ENCODE measurements at places on chromosomes 2 and 18.

DNA sequence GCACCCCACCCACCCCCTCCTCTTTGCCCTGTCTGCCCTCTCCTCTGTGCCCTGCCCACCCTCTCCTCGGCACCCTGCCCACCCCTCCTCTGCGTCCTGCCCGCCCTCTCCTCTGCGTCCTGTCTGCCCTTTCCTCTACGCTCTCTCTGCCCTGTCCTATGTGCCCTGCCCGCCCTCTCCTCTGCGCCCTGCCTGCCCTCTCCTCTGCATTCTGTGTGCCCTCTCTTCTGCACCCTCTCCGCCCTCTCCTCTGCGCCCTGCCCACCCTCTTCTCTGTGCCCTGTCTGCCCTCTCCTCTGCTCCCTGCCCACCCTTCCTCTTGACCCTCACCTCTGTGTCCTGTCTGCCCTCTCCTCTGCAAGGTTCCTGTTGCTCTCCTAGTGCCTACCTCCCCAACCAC is 233.6 kb downstream of the SMAD2 start:
- DNase-seq = no peak

DNA sequence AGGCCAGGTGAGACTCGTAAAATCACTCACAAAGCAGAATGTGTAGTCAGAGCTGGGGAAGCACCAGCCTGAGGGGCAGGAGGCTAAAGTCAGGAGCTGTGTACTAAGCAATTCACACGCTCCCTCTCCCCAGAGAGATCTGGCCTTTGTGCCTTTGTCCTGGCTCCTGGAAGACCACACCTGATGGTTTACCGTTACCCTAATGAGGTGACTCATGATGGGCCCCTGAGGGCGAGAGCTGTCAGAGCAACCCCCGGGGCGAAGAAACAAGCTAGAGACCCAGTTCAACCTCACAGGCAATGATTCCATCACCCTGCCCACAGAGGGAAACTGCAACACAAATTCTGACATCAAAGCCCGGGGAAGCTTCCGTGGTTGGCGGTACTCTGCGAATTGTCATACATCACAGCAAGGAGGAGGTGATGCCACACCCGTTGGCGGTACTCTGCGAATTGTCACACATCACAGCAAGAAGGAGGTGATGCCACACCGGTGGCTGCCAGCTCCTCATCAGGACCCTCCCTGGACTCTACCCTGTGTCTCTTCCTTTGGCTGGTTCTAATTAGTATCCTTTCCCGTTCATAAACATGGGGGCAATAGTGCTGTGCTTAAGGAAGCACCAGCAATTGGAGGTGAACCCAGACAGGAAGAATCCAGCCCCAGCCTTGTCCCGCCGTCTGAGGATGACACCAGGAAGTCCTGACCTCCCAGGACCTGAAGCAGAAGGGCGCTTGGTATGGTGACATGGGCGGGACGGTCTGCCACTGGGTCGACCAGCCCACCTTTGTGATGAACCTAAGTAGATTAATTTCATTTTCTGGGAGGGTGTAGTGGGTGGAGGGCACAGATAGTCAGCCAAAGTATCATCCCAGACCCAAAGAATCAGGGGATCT is 30.5 kb downstream of the B3GNT7 start:
- DNase-seq = no peak

DNA sequence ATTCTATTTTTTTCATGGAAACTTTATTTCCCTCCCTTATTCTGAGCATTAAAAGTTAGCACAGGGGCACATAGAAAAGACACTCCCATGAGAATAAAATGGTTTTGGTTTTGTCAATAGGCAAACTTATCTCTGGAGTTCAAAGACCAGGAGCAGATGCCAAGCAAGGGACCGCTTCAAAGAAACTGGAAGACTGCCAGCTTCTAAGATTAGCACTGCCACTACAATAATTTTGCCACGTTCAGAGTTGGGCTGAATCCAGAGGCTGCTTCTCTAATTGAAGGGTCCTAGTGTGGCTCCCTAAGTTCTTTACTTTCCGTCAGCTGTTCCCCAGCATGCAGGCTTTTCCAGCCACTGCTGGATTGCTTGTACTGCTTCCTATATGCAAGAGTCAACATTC is 681.0 kb upstream of the GCFC2 start:
- peak; percentile 20 for DNase-seq

DNA sequence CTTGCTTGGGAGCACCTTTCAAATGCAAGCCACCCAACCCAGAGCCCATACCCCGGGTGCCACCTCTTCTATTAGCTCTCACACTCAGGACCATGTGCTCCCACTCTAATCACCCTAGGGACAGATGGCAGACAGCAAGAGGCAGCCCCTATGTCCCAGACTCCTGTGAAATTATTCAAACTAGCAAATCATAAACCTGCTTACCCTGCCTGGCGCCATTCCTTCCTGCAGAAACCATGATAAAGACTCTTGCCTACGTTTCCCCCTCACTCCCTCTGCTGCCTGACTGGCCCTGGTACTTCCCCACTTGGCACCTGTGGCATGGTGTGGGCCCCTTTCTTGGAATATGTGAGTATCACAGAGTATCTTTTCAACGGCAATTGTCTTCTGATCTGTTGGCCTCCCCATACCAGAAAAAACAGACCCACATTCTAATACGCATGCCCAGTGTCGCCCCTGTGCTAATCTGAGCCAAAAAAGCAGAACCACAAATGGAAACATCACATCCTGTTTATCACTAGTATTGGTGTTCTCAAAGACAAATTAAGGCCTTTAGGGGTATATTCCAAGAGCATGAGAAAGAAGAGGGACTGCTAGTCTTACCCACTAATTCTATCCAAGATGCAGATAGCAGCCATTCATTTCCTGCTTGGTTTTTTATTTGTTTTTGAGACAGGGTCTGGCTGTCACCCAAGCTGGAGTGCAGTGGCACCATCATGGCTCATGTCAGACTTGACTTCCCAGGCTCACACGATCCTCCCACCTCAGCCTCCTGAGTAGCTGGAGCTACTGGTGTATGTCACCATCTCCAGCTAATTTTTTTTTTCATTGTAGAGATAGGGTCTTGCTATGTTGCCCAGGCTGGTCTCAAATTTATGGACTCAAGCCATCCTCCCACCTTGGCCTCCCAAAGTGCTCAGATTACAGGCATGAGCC is 44.1 kb upstream of the TTC39C start:
- no peak for DNase-seq

DNA sequence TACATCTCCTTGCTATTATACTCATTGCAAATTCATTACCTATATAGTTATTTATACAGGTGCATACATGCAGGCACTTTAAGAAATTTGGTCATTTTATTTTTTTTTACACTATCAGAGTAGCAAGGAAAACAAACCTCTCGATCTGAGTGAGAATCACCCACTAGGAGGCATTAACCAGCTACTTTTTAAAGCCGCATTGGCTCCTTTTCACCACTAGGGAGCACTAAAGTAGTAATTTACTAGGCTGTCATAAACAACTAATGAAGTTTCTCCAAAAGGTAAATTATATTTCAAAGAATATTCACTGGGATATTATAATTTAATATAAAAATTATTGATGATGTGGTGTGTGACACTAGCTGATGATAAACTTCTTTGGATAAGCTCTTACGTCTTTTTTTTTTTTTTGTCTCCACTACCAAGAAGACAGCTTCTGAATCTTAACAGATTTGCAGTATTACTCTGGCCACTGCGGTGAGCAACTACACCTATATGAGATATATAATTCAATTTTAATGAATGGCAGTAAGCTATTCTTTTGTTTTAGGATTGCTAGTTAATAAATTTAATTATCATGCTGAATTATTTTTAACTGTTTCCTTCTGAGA is 101.9 kb downstream of the NOL4 start:
- DNase-seq = peak; percentile 23

GRCh38 chr2:145597809-145598208 is 1077.9 kb upstream of the ZEB2 start:
- DNase-seq = no peak

- no peak for DNase-seq
Measured at GRCh38 chr2:3117650-3118216, 259.9 kb downstream of the EIPR1 start.

Measured in right hindlimb (tissue), 1 donor.